ENCODE measurements at places on chromosomes 6 and 20. TPM values are rescaled to one million over a fixed set of nuclear protein-coding genes. Genes with fewer than 3 reads are reported as not detected.
A peak's percentile ranks its signal among the peaks of the same experiment; 100 is the strongest.

- no peaks in the 10 kb centered on the region for H3K27me3 ChIP-seq
- no peak for DNase-seq
- H3K36me3 ChIP-seq = no peaks in the 10 kb centered on the region
- peaks cover 3% of the 10 kb centered on the region for H3K4me1 ChIP-seq
- H3K27ac ChIP-seq = no peak overlapping the region
- no peak overlapping the region for H3K4me3 ChIP-seq
These were observed 5.2 kb downstream of the CCN2 start for GRCh38 chr6:131945971-131946370.

DNA sequence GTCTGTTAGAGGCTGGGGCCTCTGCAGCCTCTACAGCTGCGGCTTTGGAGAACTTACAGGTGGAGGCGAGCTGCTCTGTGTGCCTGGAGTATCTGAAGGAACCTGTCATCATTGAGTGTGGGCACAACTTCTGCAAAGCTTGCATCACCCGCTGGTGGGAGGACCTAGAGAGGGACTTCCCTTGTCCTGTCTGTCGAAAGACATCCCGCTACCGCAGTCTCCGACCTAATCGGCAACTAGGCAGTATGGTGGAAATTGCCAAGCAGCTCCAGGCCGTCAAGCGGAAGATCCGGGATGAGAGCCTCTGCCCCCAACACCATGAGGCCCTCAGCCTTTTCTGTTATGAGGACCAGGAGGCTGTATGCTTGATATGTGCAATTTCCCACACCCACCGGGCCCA, 2.6 kb downstream of the TRIM39 start:
- DNase-seq = no peak
- no peak overlapping the region for H3K27ac ChIP-seq
- peaks cover 3% of the 10 kb centered on the region for H3K36me3 ChIP-seq
- H3K4me3 ChIP-seq = no peak overlapping the region
- peaks cover 26% of the 10 kb centered on the region for H3K4me1 ChIP-seq

Gene ZNF334
- total RNA-seq = 1.4 TPM

- no peak overlapping the region for H3K4me3 ChIP-seq
- no peaks in the 10 kb centered on the region for H3K4me1 ChIP-seq
- DNase-seq = peak; percentile 24
- peaks cover 4% of the 10 kb centered on the region for H3K27me3 ChIP-seq
These were observed 1.2 kb downstream of the GPR6 start for GRCh38 chr6:109979033-109979921.

Gene TFAP2C
- not detected for total RNA-seq

- no peak overlapping the region for H3K27ac ChIP-seq
- H3K4me1 ChIP-seq = no peaks in the 10 kb centered on the region
- H3K36me3 ChIP-seq = no peaks in the 10 kb centered on the region
- no peak overlapping the region for H3K4me3 ChIP-seq
- no peaks in the 10 kb centered on the region for H3K27me3 ChIP-seq
- peak; percentile 7 for DNase-seq
These were observed 6.9 kb upstream of the SAMD3 start for GRCh38 chr6:130229645-130230044.

Gene SNAP25
- total RNA-seq = 5.1 TPM

Data from stomach (tissue), 19 donors.